Cerebellar nuclear complex (tissue), 1 donor: ENCODE measurements at places on chromosomes 13 and 19.

- no peak for DNase-seq
Measured at GRCh38 chr19:18385675-18386542, at the start of gene GDF15. GDF15 (plus strand) TSS chr19:18386158; CDS start chr19:18386190, 32 bp downstream.

GRCh38 chr19:17843908-17844490 lies 3.8 kb downstream of the JAK3 start:
- DNase-seq, result no peak

DNA sequence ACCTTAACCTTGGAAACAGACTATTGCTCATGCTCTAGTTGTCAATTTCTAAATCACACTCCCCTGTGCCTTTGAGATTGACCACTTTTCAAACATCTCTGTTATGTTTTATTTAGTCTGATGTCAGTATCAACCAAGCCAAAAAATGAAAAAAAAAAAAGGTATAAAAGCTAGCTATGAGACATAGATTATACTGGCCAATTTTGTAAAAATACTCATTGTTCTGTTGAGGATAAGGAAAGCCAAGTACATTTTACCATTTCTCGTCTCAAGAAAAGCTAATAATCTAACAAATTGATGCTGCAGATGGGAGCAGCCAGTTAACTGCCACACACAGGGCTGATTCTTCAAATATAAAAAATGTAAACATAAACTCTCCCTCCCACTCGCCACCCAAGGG lies 572.6 kb upstream of the KLF12 start:
- no peak for DNase-seq

DNA sequence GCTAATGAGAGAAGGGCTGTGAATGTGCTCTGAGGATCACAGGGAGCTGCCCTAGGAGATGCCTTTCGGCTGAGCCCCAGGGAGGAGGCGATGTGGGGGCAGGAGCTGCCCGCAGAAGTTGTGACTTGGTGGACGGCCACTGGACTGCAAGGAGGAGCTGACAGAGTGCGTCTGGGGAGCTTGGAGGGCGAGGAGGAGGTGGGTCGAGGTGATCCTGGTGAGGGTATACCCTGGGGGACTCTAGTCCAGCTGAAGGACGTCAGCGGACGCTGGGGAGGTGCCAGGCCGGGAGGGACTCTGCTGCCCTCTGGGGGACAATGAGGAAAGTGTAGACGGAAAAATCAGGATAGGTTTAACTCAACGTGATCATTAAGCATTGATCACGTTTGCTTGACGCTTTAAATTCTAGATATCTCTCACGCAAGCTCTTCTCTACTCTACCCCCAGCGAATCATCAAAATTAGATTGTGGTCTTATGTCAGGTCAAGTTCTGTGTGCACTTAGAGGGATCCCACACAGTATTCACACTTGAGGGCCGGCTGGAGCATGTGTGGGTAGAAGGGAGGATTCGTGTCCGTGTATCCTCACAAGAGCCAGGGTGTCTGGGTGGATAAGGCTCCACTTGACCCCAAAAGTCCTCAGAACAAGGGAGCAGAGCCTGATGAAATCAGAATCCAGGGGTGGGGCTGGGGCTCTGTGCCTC lies 3.3 kb upstream of the CEACAM7 start:
- no peak for DNase-seq

- DNase-seq, result peak; percentile 3
Measured at GRCh38 chr19:38173291-38174041, 50.6 kb downstream of the DPF1 start.

GRCh38 chr13:44908266-44908665 lies 81.0 kb downstream of the NUFIP1 start:
- DNase-seq, result no peak

DNA sequence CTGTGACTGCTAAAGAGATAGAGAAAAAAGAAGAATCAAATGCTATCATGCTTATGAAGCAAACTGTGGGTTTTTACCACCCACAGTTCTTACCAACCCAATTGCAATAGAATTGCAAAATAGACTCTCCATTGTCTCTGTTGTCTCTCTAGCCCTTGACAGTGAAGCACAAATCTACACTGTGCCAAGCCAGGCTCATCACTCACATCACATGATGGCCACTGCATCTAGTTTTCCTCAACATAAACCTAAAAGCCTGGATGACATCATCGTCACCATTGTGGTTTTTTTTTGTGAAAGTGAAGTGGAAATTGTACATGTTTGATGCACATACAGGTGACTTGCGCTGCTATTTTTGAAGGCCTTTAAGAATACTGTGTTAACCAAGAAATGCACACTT lies 56.1 kb downstream of the KL start:
- DNase-seq, result no peak

DNA sequence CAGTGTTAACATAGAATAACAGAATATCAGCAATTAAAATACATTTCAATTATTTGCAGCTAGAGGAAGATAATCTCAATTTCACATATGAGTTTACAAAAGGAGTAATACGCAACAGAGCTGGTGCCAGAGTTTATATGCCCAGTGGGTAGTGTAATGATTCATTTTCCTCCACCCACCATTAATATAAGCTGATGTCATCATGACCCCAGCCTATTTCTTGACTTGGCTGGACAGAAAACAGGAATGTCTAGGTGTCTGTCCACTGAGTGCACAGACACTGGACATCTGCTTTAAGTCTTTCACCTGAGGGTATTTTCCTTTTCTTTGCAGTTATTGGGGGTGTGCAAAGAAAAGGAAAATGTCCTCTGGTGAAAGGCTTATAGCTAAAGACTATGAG lies 335.5 kb downstream of the TBC1D4 start:
- DNase-seq, result no peak

DNA sequence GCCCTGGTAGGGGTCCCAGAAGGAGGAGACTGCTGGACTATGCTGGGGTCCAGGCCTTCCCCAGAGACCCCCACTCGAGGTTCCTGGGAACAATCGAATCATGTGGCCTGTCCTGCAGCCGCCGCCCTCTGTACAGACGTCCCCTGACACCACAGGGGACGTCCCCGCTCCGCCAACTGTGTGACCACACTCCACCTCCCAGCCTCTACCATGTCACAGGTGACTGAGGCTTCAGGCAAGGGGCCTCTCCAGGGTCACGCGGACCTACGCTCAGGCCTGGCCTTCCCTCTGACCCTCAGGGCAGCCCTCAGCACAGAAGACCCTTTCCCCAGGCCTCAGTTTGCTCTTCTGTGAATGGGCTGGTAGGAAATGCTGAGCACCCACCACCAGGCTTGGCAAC lies 13.1 kb upstream of the TMEM161A start:
- no peak for DNase-seq

DNA sequence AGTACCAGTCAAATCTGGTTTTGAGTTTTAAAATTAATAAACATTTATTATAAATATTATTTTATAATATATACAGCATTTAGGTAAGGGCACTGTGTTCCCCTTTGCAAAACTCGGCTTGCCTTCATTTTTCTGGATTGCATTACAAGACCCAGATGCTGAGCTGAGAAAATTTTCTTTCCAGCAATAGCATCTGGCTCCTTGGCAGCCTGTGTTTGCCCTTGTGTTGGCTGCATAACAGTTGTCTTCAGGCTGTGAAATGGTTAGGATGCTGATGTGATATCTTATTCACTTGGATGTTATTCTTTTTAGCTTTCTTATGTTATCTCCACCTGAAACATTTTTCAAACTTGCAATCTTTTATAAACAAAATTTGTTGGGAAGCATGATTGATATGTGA lies 784.4 kb downstream of the DACH1 start:
- DNase-seq, result no peak

GRCh38 chr13:42607546-42607945 lies 33.6 kb downstream of the TNFSF11 start:
- no peak for DNase-seq

- DNase-seq, result no peak
Measured at GRCh38 chr13:45674908-45675307, 27.2 kb upstream of the CBY2 start.

DNA sequence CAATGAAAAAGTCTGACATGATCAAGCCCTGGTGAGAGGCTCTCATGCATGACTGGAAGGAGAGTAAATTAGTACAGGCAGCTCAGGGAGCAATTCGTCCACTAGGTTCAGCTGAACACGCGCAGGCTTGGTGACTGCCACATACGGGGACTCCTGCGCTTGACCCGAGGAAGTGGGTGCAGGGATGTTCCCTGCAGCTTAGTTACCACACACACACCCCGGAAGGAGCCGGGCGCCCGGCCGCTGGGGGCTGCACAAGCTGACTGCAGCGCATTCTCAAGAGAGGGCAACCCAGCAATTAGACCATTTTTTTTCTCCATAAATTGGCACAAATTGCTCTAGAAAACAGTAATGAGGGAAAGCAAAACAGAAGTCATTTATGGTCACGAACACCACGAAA lies 23.0 kb upstream of the MIER2 start:
- no peak for DNase-seq

GRCh38 chr13:25943658-25944057 lies 108.2 kb downstream of the SHISA2 start:
- no peak for DNase-seq

DNA sequence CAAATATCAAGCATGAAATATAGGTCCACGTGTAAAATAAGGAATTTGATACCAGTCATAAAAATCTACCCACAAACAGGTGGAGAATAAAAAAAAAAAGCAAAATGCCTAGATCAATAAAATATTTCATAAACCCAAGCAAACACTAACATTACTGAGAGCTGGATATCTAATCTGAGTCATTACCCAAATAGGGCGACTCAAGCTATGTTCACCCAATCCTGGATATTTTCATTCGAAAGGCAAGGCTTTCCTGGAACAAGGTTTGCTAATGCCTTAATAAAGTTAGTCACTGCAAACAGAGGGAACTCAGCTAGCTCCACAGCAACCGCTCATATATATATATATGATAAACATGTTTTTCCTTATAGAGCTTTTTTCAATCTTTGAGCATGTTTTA lies 33.5 kb upstream of the TM9SF2 start:
- no peak for DNase-seq

- no peak for DNase-seq
Measured at GRCh38 chr13:37090912-37091311, 14.6 kb downstream of the CSNK1A1L start.

DNA sequence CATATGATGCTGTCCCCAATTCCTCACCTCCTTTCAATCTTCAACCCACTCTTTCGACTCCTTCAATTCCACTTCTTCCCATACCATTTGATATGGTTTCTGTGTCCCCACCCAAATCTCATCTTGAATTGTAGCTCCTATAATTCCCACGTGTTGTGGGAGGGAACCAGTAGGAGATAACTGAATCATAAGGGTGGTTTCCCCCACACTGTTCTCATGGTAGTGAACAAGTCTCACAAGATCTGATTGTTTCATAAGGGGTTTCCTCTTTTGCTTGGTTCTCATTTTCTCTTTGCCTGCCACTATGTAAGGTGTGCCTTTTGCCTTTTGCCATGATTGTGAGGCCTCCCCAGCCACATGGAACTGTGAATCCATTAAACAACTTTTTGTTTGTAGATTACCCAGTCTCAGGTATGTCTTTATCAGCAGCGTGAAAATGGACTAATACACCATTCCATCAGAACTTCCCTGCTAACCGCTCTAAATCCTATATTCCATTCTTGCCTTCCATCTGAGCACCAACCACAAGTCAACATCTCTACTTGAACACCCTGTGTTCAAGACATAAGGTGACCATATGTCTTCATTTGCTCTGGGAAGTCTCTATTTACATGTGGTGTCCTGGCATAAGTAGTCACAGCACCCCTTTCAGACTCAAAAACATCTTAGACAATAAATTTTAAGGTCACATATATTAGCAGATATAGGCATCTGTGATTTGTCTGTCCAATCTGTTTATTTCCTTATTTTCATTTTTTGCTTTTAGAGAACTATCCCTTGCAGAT lies 122.9 kb downstream of the TSHZ3 start:
- no peak for DNase-seq

GRCh38 chr19:10120538-10121189 lies 965 bp upstream of the EIF3G start:
- no peak for DNase-seq

- DNase-seq, result no peak
Measured at GRCh38 chr13:114341003-114341777, 26.9 kb downstream of the CHAMP1 start.

GRCh38 chr13:89457977-89458376 lies 1786.8 kb downstream of the SLITRK5 start:
- DNase-seq, result no peak

- peak; percentile 41 for DNase-seq
Measured at GRCh38 chr19:6271251-6271650, 8.5 kb downstream of the MLLT1 start.

DNA sequence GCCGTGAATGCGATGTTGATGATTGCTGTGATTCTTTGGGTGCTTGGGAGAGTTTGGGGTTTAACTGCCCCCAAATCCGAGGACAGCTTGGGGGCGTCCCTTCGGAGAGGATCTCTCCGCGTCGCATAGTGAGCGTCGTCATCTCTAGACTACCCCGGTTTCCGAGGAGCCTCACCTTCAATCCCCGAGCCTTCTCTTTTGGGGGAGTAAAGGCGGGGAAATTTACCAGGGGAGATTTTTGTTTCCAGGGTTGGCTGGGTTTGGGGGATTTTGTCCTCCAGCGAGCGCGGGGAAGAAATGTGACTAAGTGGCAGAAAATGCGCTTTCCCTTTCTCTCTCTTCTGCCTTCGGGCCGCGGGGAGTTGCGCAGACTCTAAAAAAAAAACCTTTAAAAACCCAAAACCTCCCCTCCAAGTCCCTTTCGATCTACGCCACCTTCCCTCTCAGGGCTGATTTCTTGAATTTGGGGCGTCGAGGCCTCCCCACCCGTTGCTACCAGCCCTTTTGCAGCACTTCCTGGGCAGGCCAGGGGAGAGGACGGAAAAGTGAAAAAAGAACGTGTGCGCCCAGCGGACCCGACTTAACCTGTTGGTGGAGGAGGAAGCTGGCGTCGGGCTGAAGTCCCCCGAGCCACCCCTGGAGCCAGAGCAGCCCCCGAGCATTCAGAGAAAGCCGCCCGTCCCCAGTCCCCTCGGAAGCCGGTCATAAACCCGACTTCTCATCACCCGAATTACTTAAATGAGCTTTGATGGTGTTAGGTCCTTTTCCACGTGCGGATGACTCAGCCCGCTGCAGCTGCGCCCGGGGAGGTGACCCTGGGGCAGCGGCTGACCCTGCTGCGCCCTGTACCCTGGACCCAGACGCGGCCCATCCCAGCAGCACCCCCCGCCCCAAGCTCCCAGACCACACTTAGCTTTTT lies 17.7 kb downstream of the NFIX start:
- no peak for DNase-seq

- no peak for DNase-seq
Measured at GRCh38 chr13:97483465-97483864, 49.5 kb downstream of the RAP2A start.

DNA sequence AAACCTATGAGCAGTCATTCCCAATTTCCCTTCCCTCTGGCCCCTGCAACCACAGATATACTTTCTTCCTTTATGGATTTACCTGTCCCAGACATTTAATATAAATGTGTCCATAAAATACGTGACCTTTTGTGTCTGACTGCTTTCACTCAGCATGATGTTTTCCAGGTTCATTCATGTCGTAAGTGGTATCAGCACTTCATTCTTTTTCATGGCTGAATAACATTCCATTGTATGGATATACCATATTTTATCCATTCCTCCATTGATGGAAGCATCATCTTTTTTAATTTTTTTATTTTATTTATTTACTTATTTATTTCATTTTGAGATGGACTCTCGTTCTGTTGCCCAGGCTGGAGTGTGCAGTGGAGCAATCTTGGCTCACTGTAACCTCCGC lies 8.0 kb upstream of the PPP6R1 start:
- DNase-seq, result no peak

- no peak for DNase-seq
Measured at GRCh38 chr19:46202872-46203860, 26.4 kb upstream of the IGFL1 start.
